Spinal cord (tissue), 10 donors: ENCODE measurements at places on chromosomes 7 and 10. TPM values are rescaled to one million over a fixed set of nuclear protein-coding genes. Genes with fewer than 3 reads are reported as not detected.

DNA sequence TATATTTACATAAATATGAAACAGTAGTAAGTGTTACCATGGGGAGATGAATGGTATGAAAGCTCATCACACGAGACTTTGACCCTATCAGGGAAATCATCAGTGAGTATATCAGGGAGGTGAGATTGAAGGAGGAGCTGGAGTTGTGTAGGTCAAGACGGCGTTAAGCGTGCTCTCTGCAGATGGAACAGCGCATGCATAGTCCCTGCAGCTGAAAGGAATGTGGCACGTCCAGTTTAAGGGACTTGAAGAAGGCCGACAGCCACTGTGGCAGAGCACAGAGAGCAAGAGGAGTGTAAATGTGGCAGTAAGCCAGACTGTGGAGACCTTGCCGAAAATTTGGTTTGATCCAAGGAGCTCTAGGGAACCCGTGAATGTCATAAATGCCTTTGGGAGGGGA is 38.9 kb downstream of the POU6F2 start:
- no peak for DNase-seq

The DYDC2 gene
- polyA plus RNA-seq: 10.2 TPM

- peak; percentile 19 for DNase-seq
Measured at GRCh38 chr10:24383681-24384106, 174.8 kb downstream of the KIAA1217 start.

- no peak for DNase-seq
Measured at GRCh38 chr7:133534816-133535215, 281.9 kb downstream of the EXOC4 start.

GRCh38 chr10:89520706-89521105 is 14.7 kb downstream of the SLC16A12 start:
- DNase-seq: no peak

The TFPI2 gene
- polyA plus RNA-seq: 3.6 TPM

DNA sequence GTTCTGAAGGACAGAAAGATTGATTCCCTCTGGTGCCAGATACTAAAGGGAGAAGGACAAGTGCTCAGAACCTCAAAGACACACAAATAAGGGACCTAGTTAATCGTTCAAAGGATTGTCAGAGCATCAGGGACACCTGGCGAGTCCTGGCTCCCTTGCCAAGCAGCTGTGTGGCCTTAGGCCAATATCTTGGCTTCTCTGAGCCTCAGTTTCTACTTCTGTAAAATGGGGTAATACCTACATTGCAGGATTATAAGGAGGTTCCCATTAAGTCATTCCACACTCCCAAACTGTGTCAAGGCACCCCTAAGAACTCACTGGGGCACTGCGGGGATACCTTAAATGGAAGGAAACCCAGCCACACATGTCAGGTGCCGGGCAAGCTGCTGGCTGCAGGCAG is 29.4 kb downstream of the DRGX start:
- no peak for DNase-seq

The ACTA2 gene
- 37.7 TPM for polyA plus RNA-seq

- DNase-seq: no peak
Measured at GRCh38 chr7:57449904-57450303, at the start of gene ZNF716. Gene ZNF716 (plus strand): TSS chr7:57450177. CDS start chr7:57450289, 112 bp downstream.

- DNase-seq: no peak
Measured at GRCh38 chr10:127919418-127920271, 12.7 kb downstream of the PTPRE start.

GRCh38 chr7:36048141-36048901 is 104.7 kb upstream of the EEPD1 start:
- no peak for DNase-seq

DNA sequence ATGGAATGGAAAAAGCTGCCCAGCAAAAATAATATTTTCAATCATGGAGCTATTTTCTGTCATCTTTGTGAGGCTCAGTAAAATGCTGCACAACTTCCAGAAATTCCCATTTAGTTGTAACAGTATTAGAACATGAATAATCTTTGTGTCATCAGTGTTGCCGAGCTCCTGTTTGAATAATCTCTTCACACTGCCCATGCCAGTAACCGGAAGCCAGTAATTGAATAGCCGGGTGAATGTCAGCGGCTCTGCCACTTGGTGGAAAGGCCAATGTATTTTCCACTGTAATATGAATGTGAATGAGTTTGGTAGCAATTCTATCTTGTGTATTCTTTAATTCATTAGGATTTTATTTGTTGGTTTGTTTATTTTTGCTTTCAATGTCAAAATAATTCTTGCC is 172.5 kb upstream of the INSYN2A start:
- no peak for DNase-seq

The ELAPOR2 gene
- 51.7 TPM for polyA plus RNA-seq

DNA sequence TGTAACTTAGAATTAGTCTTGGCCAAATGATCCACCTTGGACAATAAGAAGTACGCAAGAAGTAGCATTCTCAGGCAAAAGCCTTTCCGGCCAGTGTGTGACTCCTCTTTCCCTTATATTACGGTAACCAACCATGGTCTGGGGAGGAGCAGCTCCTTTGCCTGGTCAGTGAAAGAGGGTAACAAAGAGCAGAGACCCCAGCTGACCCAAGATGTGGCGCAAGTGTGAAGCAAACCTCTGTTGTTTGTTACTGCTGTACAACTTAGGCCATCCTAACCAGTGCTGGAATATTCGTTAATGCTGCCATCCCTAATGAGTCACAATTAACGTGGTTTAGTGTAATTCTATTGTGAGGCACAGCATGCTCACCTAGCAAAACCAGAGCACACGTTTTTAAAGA is 44.0 kb downstream of the HIPK2 start:
- no peak for DNase-seq

- DNase-seq: no peak
Measured at GRCh38 chr10:127990846-127991542, 84.1 kb downstream of the PTPRE start.

- DNase-seq: no peak
Measured at GRCh38 chr10:120541984-120542383, 85.0 kb downstream of the PLPP4 start.

The FAM13C gene
- polyA plus RNA-seq: 52.5 TPM

GRCh38 chr7:47648275-47648925 is 66.5 kb upstream of the TNS3 start:
- DNase-seq: no peak

The ARMC3 gene
- polyA plus RNA-seq: 12.8 TPM

DNA sequence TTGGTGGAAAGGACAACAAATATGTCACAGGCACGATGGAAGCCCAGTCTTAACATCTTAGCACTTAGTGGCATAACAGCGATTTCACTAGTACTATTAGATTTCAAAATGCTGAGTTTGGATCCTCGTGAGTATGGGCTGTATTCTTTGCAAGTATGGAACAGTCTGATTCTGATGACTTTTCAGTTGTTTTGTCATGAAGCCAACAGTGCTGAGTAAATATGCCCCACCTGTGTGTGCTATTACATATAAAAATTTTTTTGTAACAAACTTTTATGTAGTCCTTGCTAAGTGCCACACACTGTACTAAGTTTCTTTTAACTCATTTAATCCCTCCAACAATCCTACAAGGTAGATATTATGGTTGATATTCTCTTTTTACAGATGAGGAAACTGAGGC is 30.8 kb downstream of the MTURN start:
- no peak for DNase-seq

DNA sequence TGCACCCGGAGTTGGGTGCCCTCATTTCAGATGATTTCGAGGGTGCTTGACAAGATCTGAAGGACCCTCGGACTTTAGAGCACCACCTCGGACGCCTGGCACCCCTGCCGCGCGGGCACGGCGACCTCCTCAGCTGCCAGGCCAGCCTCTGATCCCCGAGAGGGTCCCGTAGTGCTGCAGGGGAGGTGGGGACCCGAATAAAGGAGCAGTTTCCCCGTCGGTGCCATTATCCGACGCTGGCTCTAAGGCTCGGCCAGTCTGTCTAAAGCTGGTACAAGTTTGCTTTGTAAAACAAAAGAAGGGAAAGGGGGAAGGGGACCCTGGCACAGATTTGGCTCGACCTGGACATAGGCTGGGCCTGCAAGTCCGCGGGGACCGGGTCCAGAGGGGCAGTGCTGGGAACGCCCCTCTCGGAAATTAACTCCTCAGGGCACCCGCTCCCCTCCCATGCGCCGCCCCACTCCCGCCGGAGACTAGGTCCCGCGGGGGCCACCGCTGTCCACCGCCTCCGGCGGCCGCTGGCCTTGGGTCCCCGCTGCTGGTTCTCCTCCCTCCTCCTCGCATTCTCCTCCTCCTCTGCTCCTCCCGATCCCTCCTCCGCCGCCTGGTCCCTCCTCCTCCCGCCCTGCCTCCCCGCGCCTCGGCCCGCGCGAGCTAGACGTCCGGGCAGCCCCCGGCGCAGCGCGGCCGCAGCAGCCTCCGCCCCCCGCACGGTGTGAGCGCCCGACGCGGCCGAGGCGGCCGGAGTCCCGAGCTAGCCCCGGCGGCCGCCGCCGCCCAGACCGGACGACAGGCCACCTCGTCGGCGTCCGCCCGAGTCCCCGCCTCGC is at the start of gene EGFR:
Gene EGFR (plus strand): TSS at position 657 of the 830 bp plus-strand sequence. CDS start 261 bp downstream, outside the sequence.
- DNase-seq: peak; percentile 85

DNA sequence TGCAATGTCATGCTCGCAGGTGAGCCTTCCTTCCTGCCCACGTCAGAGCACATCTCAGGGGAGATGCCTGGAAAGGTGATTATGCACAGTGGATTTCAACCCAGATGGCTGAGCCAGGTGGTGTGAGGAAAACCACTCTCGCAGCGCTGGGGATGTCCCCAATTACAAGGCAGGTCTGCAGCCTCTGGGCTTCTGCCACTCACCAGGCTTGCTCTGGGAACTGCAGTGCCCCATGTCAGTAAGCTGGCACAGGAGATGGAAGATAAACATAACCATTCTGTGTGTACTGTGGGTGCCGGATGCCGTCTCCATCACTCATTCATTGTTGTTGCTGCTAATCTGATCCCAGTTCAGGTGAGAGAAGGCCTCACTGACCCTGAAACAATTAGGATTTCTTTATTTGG is 222.9 kb upstream of the PITRM1 start:
- no peak for DNase-seq

The DGKB gene
- polyA plus RNA-seq: 25.3 TPM

DNA sequence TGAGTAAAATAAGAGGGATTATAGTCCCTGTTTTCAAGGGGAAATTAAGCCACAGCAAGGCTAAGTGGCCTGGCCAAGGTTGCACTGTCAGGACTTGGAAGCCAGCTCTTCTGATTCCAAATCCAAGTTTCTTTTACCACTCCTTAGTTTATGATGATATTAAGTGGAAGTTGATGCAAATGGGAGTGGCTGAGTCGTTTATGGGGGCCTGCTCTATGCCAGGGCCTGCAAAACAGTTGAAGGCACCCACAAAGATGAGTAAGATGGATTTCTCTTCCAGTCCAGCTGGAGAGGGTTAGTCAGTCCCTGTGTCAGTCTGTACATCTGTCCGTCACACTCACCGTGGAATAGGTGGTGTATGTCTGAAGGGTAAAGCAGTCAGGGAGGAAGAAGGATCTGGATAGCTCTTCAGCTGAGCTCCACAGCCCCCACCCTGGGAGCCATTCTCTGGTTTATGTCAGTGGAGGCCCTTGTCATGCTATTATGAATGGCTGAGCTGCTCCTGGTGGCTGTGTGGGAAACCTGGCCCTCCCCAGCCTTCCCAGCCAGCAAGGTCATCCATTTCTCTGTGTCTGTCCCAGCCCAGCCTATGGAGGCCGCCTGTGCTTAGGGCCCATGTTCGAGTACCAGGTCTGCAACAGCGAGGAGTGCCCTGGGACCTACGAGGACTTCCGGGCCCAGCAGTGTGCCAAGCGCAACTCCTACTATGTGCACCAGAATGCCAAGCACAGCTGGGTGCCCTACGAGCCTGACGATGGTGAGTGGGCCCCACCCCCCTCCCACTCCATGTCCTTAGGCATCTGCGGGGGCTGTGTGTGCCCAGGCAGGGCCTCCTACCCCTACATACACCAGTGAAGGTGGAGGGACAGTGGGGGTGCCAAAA is 44.5 kb downstream of the TBATA start:
- DNase-seq: no peak

- no peak for DNase-seq
Measured at GRCh38 chr7:98418636-98419315, 17.9 kb upstream of the BAIAP2L1 start.

- DNase-seq: no peak
Measured at GRCh38 chr10:36366843-36367242, 724.7 kb upstream of the FZD8 start.

The MYPN gene
- polyA plus RNA-seq: 0.23 TPM

The SLC26A5 gene
- 0.30 TPM for polyA plus RNA-seq

The TUBB8 gene
- 0.43 TPM for polyA plus RNA-seq

The PSMG3 gene
- 39.3 TPM for polyA plus RNA-seq

The CTBP2 gene
- 96.2 TPM for polyA plus RNA-seq

The PPP2R2D gene
- 55.9 TPM for polyA plus RNA-seq

The VSTM4 gene
- 16.7 TPM for polyA plus RNA-seq

GRCh38 chr7:8594115-8594514 is 160.7 kb downstream of the NXPH1 start:
- DNase-seq: no peak

GRCh38 chr10:72260976-72261783 is 12.5 kb upstream of the DDIT4 start:
- DNase-seq: peak; percentile 95

The TEX36 gene
- not detected for polyA plus RNA-seq

DNA sequence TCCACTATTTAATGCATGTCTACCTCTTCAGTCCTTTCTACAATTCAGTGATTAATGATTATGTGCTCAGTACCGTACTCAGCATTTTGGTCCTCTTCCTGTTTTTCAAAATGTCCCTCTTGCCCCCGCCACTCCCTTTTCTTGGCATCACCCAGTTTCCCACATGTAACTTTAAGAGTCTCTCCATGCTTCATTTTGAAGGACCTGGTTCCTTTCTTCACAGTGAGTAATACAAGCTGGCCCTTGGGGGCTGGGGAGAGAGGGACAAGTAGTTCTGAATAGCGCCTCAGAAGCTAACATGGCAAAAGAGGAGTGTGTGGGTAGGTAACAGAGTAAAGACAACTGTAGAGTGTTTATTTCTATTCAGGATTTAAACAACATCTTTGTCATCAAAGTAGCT is 34.6 kb upstream of the SLIT1 start:
- no peak for DNase-seq

- DNase-seq: no peak
Measured at GRCh38 chr10:78263521-78263988, 229.9 kb downstream of the RPS24 start.

The PTF1A gene
- 0.74 TPM for polyA plus RNA-seq
